Fibroblast of skin of right quadriceps (primary cell): ENCODE measurements at places on chromosomes 13 and 19.

- DNase-seq, result no peak
Measured at GRCh38 chr19:40510526-40511115, 43.8 kb downstream of the SPTBN4 start.

GRCh38 chr13:108919036-108919907 is 289.9 kb downstream of the MYO16 start:
- no peak for DNase-seq

- no peak for DNase-seq
Measured at GRCh38 chr19:6076291-6076665, 34.0 kb downstream of the RFX2 start.

- DNase-seq, result no peak
Measured at GRCh38 chr19:17831419-17831888, 10.1 kb upstream of the INSL3 start.

DNA sequence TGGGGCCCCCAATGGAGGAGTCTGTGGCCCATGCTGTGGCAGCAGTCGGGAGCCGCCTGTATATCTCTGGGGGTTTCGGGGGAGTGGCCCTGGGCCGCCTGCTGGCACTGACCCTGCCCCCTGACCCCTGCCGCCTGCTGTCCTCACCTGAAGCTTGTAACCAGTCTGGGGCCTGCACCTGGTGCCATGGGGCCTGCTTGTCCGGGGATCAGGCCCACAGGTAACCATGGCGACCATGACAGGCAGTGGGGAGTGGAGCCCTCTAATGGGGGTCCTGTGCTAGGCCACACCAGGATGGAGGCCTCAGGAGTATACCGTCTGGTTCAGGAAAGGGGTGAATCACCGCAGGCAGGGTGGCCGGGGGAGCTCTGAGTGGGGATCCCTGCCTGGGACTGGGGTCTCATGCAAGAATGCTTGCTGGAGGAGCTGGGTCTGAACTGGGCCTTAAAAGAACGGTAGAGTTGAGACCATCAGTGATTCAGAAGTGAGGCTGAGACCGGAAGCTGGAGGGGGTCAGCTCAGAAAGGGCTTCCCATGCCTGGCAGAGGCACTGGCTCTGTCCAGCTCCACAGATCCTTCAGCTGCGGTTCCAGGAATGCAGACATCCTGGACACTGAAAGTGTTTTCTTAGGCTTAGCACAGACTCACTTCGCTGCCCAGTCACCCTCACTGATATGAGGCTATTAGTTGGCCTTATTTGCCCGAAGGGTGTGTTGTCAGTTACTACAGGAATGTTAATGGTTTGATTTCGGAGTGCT is 29.1 kb downstream of the CNFN start:
- DNase-seq, result no peak

DNA sequence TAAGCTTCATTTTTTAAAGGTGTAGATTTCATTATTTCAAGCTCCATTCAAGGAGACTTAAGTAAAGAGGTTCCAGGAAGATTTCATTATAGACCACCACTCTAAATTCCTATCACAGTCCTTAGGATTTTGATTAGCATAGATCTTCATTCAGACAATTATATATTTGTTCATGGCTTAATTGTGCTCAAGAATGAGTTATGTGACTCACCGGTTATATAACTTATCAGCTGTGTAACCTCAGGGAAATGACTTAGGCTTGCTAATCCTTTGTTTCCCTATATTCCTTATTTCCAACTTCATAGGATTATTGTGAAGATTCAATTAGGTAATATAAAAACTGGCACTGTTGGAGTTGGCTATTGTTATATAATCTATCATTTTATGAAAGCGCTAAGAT is 632.8 kb upstream of the SPRY2 start:
- no peak for DNase-seq

- no peak for DNase-seq
Measured at GRCh38 chr13:104979281-104980030, 1556.0 kb downstream of the EFNB2 start.

DNA sequence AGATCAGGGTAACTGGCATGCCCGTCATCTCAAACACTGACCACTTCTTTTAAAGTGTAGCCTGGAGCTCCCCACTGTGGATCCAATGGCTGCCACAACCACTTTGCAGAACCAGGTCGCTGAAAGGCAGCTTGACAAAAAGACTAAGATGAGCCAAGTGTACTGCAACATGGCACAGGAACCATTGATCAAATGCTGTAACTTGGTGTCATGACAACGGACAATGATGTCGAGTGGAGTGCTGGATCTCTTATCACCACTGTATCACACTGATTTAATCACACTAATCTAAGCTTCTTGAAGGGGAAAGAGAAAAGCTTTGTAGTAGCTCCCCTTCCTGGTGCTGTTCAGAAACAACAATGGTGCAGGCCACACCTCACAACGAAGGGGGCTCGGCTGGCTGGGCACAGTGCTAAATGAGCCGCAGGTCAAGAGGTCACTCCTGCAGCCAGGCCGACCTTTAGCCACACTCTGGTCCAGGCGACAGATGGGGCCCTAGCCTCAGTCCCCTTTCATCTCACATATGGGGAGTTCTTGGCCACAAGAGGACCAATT is 2.2 kb upstream of the TNFRSF19 start:
- no peak for DNase-seq

DNA sequence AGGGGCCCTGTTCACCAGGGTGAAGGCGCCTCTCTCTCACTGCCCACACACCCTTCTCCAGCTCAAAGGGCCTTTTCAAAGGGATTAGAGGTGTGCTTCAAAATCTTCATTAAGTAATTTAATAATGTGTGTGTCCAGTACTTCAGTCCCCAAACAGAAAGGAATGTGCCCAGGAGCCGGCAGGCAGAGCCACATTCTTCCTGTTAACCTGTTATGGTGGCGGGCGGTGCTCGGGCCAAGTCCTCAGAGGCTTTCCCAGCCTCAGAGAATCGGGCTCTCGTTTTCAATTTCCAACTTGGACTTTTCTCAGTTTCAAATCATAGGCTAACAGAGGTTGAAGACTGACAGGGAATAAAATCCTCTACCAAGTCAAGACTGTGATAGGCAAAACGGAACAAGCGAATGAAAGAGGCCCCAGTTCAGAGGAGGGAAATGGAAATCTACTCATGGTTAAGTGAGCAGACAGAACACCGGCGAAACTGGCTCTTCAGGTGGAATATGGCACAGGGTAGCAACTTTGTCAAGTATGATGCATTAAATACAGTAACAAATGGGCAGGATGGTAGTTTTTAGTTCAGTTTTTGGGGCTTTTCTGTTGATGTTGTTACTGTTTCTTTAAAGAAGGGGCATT is 68.6 kb downstream of the FOXO1 start:
- no peak for DNase-seq

DNA sequence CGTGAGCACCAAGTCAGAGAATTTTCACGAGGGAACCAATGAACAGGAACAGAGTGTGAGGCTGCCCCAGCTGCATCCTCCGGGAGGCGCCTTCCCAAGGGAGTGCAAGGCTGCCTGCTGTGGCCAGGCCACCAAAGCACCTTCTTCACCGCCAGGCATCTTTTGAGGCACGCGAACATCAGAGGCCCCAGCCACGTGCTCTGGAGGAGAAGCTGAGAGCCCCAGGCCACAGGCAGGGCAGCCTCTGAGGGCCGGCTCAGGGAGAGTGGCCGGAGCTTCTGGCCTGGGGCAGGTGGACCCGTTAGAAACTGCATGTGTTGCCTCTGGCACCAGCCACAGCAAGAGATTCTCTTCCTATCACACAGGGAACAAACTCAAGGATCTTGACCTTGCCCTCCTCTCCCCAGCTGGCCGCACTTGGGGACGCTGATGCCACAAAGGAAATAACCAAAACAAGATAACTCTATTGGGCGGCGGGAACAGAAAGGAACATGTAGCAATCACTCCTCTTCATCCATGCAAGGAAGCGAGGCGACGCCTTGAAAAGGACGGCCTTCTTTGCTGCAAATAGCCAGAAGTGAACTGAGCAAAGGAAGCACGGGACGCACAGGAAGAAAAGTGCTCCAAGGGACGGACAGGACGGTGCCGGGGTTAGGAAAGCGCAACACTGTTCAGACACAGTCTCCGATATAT is 19.9 kb downstream of the GAS6 start:
- no peak for DNase-seq

GRCh38 chr13:22112956-22113745 is 442.3 kb downstream of the FGF9 start:
- no peak for DNase-seq

GRCh38 chr13:49185264-49185663 is 34.9 kb upstream of the MLNR start:
- DNase-seq, result no peak

- no peak for DNase-seq
Measured at GRCh38 chr13:105841286-105841685, 694.2 kb downstream of the EFNB2 start.

DNA sequence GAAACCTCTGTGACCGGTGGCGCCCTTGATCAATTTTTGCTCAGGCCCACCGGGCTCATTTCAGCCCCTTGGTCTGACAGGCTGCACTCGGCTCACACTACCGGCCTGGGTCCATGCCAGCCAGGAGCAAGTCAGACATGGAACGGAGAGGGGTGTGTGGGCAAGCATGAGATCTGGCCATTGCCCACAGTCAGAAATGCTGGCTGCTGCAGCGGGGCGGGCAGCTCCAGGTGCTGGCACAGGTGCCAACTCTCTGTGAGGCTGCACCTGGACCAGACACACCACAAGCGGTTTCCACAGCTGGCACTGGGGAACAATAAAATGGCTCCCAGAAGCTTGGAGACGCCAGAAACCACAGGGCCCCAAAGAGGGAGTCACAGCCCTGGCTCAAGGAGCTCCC is 43.6 kb upstream of the LPAR6 start:
- no peak for DNase-seq

- DNase-seq, result peak; percentile 57
Measured at GRCh38 chr13:110485604-110486003, 75.9 kb downstream of the RAB20 start.

- DNase-seq, result peak; percentile 47
Measured at GRCh38 chr13:106850973-106851650, 283.2 kb upstream of the ARGLU1 start.

- DNase-seq, result no peak
Measured at GRCh38 chr19:58409010-58409790, 751 bp downstream of the ZNF584 start.

DNA sequence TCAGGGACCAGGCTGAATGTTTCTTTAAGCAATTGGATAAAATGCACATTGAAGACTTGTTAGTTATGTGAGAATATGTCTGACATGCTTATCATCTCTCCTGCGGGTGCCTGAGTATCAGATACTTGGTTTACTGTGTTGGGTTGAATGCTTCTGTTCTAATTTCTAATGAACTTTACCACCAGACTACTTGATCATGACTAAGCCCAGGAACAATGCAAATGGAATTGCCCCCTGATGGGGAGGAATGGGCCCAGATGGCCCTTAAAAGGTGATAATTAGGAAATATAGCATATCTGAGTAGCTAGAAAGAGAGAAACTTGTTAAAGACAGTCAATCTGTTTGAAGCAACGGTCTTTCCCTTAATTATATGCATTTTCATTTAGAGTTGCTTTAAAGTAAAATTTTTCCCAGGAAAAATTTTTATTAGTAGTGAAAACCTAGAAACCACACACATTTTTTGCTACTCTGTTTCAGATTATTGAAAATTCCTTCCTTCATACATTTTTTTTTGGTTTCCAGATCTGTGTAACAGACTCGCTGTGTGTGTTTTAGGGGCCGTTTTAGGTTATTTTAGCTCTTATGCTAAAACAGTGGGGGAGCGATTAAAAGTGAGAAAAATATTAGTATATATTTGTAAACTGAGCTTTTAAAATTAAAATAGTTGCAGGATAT is 186.6 kb downstream of the TM9SF2 start:
- peak; percentile 83 for DNase-seq

- DNase-seq, result no peak
Measured at GRCh38 chr13:108266321-108266990, 3.1 kb upstream of the TNFSF13B start.

DNA sequence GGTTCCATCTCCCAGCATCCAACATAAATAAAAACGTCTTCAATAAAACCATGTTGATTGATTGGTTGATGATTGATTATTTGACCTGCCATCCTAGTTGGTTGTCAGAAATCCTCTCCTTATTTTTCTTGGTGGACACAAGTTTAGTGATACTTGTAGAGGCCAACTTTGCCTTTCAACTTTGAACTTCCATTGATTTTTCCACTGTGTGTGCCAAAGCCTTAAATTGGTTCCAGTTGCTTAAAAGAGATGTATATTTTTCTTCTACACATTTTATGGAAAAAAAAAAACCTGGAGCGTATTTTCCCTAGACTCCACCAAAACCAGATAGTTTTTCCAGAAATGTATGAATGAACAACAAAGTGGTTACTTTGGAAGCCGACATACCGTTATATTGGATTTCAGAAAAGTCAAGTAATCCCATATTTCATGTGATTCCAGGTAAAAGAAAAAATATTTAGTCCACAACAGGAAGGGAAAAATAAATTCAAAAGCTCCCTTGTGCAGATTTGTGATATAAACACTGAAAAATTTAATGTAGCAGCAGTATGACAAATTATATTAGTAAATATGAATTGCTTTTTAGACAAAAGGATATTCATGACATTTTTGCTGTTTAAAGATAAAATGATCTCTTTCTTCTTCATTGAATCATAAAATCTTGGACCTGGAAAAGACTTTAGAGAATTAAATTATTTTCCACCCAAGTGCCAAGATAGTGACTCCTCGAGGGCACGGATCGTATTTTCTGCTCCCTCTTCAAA is 85.2 kb downstream of the MBNL2 start:
- DNase-seq, result no peak

DNA sequence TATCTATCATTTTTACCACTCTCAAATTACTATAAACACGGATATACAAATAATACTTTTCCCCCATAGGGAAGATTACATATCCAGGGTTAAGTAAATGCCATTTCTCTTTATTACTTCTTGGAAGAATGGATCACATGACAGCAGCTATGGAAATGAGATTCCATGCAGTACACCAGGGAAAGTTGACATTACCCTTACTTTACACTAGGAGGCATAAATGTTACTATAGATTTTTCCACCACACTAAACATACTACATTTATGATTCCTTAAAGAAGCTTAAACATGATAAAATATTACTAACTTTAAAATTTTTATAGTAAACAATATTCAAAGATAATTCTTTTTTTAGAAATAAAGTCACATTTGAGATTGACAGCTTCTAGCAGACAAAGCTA is 611.4 kb downstream of the PCDH9 start:
- DNase-seq, result peak; percentile 28

- DNase-seq, result no peak
Measured at GRCh38 chr19:50239921-50240590, 36.6 kb downstream of the MYH14 start.

DNA sequence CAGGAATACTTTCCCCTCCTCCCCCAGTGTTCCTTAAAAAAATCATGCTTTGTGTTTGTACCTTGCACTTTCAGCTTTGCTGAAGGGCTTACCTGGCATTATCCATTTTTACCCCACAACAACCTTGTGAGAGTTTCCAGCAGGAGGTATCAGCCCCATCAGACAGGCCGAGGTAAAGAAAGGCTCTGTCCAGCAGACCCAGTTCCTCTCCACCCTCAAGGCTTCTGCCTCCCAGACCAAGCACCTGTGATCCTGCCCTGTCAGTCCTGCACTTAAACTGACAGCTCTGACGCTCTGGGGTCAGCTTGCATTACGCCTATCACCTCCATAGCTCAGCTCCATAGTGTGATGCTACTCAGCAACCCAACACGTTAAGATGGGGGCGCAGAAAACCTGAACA is 803.1 kb downstream of the UQCRFS1 start:
- DNase-seq, result no peak
